Right kidney (tissue), 9 donors: ENCODE measurements at places on chromosomes 12 and 14.

GRCh38 chr12:107320929-107321631, 227.7 kb upstream of the CRY1 start:
- peak; percentile 65 for DNase-seq

DNA sequence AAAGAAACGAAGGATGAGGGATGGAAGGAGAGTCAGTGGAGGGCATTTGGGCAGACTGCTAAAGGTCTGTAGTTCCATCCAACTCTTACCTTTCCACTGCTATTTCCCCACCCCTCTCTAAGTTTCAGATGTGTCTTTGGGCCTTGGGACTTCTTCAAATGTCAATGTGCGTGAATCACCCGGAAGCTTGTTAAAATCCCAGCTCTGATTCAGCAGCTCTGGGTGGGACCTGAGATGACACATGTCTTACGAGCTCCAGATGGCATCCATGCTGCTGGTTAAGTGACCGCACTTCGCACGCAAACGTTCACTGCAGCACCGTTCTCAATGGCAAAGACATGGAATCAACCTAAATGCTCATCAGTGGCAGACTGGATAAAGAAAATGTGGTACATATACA, 309.9 kb downstream of the VRK1 start:
- no peak for DNase-seq

GRCh38 chr12:43763769-43764168, 5.0 kb downstream of the IRAK4 start:
- no peak for DNase-seq

- no peak for DNase-seq
These were observed 122.0 kb downstream of the PTCSC3 start for GRCh38 chr14:36054353-36055051.

GRCh38 chr14:77083082-77083481, 15.0 kb upstream of the CIPC start:
- no peak for DNase-seq

DNA sequence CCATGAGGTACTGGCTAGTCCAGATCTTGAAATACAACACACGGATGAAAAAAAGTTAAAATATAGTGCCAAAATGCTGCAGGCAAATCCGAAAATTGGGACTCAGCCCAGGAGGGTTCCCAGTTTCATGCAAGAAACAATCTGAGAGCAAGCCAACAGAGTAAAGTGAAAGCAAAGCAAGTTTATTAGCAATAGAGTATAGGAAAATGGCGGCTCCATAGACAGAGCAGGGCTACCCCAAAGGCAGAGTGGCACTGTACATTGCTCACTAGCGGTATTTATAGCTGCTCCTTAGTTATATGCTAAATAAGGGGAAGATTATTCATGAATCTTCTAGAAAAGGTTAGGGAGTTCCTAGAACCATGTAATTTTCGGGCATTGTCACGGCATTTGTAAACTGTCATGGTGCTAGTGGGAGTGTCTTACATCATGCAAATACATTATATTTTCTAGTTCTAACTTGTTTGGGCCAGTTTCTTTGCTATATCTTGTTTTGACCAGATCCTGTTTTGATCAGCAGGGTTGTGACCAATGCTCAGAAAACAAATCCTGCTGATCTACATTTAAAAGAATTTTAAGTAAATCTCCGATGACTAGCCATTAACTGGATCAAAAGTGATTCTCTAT, 29.1 kb downstream of the RECQL start:
- DNase-seq: no peak

- DNase-seq: no peak
These were observed 15.2 kb upstream of the ACTR6 start for GRCh38 chr12:100185361-100185894.

DNA sequence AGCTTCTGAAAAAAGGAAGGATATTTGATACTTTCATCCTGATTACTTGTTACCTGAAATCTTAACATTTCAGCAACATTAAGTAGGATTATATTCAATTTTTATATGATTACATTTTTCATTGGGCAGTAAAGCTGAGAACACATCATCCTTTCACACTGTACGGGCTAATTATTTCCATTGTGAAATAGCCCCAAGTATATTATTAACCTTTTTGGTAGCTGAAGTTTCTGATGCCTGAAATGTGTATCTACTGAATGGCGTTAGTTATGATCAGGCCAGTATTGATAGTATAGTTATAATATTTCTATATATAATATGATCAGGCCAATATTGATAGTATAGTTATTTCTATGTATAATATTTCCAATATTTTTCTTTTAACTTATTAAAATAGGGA, 10.1 kb downstream of the SPATS2 start:
- DNase-seq: no peak

DNA sequence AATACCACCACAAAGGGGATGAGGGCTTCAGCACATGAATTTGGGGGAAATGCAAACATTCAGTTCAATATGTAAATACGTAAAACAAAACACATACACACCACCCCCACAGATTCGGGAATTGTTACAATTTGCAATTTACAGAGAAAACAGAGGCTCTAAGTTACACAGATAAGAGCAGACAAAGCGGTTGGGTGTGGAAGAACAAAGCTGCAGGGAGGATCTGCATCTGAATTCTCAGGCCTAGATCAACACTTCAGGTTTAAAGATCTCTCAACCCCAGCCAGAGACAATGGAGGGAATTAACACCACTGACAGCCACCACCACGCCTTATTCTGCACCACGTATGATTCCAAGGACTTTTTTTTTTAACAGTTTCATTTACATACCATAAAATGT, 375.5 kb downstream of the BCL11B start:
- DNase-seq: no peak

- DNase-seq: no peak
These were observed 514.1 kb downstream of the ETNK1 start for GRCh38 chr12:23139026-23139425.

DNA sequence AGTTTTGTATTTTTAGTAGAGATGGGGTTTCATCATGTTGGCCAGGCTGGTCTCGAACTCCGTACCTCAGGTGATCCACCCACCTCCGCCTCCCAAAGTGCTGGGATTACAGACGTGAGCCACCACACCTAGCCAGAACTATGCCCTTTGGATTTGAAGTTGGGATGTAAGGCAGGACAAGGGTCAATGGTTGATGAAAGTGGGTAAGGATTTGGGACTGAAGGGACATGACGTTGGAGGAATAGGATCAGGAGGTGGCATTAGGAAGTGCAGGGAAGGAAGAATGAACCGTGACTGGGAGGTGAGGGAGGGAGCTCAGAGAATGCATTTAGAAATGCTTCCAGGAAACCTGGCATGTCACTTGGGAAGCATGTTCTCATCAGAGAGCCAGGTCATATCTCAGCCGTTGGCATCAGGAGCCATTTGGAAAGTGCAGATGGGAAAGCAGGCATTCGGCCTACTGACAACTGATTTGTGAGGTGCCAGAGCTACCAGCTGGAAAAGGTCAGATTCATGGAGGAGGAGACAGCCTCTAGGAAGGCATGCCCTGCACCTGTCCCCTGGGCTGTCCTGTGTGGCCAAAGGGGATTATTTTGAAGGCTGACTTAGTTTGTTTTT, 2.2 kb downstream of the CRADD start:
- DNase-seq: no peak

DNA sequence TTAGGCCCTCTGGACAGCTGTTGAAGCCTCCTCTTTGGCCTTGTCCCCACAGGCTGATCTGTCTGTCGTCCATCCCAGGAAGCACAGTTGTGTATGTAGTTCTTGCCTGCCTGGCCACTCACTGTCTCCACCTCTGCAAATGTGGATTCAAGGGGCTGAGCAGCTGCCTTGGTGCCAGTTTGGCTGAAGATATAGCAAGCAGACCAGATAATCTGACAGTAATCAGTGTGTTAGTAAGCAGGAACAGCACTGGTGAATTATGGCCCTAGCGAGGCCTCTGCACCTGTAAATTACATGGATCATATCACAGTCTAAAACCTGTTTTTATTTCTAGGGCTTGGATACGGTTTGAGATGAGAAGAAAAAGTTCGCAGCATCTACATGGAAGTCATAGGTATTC, 282.5 kb upstream of the NOS1 start:
- DNase-seq: no peak

DNA sequence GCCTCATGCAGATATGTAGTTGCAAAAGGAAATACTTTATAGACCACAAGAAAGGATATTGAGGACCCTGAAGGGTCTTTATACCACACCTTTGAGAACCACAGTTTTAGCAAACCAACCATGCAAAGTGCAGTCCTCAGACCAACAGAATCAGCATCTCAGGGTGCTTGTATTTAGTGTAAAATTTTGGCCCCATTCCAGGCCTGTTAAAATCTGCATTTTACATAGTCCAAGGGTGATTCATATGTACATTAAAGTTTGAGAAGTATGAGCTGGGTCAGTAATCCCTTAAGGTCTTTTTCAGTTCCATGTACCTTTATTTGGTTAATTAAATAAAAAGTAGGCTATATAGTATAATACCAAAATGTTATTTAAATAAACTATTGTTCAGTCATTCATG, 91.2 kb downstream of the WNK1 start:
- DNase-seq: no peak

GRCh38 chr12:71752891-71753290, 1.8 kb upstream of the RAB21 start:
- DNase-seq: no peak

DNA sequence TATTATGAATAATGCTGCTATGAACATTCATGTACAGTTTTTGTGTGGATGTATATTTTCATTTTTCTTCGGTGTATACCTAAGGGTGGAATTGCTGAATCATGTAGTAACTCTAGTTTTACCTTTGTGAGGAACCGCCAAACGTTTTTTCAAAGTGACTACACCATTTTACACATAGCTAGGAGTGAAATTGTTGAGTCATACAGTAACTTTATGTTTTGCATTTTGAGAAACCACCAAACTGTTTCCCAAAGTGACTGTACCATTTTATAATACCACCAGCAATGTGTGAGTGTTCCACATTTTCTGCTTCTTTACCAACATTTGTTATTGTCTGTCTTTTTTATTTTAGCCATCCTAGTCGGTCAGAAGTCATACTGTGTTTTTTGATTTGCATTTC, 3.1 kb upstream of the TPH2 start:
- no peak for DNase-seq

DNA sequence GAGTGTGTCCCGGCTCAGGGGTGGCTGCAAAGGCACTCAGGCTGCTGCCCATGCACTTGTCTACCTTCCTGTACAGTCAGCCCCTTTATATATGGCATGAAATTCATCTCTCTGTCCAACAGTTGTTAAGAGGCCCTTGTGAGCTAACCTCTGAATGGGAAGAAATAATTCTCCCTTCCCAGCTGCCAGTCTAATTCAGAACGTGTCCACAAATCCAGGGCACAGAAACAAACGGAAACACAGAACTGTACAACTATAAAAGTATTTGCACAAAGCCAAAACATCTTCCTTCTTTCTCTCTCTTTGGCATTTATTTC, 849 bp downstream of the KRT5 start:
- DNase-seq: no peak

- no peak for DNase-seq
These were observed 14.3 kb upstream of the PAPLN start for GRCh38 chr14:73223049-73223448.

- DNase-seq: no peak
These were observed 2.5 kb upstream of the CELA1 start for GRCh38 chr12:51349026-51349425.

- DNase-seq: no peak
These were observed 7.8 kb downstream of the NIN start for GRCh38 chr14:50823051-50823761.

DNA sequence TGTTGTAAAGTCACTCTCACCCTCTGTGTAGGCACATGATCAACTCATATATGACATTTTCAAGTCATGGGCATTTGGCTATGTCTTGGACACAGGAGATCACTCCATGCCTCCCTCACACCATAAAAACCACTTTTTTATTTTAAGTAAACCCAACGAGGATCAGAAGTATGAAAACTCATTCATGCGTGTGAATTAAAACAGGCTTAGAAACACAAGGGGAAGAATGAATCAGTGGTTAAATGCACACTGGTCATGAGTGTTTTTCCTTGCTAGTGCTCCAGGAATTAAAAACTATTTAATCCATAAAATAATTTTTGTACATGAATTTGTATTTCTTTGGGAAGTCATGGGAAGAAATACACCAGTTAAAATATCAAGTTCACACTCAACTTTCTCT, 198.4 kb downstream of the GALC start:
- no peak for DNase-seq

DNA sequence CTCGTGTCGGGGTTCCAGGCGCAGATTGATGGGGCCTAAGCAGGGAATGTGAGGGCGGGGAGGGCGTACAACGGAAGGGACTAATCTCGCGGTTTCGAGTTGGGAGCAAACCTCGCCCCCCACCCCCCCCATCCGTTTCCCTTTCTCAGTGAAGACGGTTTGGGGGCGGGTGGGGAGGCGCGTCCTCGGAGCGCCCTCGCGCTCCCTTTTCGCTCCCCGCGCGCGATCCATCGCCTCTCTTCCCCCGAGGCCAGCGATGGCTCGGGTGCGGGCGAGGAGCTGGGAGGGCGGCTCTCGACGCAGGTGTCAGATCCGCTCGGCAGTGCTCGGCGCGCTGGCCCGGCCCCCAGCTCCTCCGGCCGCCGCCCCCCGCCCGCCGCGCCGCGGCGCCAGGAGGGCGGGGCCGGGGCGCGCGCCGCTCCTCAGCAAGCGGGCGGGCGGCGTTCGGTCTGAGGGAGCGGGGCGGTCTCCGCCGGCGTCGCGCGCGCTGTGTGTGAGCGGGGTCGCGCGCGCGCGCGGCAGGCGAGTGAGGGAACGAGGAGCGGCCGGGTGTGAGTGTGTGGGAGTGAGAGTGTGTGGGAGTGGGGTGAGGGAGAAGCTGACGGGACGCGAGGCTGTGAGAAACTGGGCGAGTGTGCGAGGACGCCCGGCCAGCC, at the start of gene RIMKLB:
TSS of gene RIMKLB (plus strand) at position 516 of the 656 bp plus-strand sequence. CDS start 15,876 bp downstream, outside the sequence.
- DNase-seq: peak; percentile 98

- DNase-seq: peak; percentile 51
These were observed 36.1 kb upstream of the OR5AU1 start for GRCh38 chr14:21191809-21192446.

DNA sequence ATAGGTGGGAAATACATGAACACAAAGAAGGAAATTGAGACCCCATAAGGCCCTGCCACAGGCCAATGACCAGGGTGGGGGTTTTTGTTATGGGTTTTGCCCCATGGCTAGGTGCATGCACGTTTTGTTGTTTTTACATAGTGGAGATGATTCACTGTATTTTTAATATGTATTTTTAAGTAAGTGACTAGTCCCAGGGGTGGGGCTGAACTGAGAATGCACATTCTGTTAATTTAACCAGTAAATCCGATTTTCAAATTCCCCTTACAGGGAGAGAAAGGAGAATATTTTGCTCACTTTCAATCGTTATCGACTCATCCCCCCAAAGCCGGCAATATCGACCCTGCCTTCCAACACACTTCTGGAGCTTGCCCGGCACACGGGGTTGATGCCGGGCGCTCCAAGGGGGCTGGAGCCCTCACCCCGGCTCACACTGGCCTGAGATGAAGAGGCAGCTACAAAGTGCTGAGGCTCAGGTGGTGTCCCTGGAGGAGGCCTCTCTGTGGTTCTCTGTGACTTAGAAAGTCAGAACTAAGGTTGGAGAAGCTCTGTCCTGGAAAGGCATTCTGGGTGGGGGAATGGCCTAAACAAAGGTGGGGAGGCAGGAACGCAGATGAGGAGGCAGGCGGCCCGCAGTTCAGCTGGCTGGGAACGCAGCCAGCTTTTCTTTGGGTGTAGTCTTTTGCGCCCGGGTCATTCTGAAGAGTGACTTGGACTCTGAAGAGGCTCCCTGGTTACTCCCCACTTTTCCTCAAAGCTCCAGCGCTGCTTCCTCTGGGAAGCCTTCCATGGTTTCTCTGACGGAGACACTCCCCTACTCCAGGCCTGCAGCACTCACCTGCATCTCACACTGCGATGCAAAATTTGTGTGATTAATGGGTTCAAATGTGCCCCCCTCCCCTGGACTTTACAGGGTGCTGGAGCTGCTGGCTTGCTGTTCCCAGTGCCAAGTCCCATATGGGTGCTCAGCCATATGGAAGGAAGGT, 50.7 kb upstream of the DLK1 start:
- DNase-seq: no peak

- no peak for DNase-seq
These were observed 247.3 kb downstream of the LRIG3 start for GRCh38 chr12:58673021-58673420.
